SIG-M5 (cell line): ENCODE measurements at places on chromosomes 11 and 22.
A peak's percentile ranks its signal among the peaks of the same experiment; 100 is the strongest.

GRCh38 chr11:57584341-57584740 lies 13.1 kb upstream of the SERPING1 start:
- DNase-seq, result no peak

GRCh38 chr11:127369356-127369755 lies 368.8 kb upstream of the KIRREL3 start:
- DNase-seq, result no peak

GRCh38 chr11:119381181-119381988 lies at the start of gene USP2:
TSS of gene USP2 (minus strand) at chr11:119381690. CDS start at chr11:119373480, 8,210 bp downstream.
- peak; percentile 26 for DNase-seq

- no peak for DNase-seq
Measured at GRCh38 chr22:26708256-26709009, 51.0 kb downstream of the MIAT start.

DNA sequence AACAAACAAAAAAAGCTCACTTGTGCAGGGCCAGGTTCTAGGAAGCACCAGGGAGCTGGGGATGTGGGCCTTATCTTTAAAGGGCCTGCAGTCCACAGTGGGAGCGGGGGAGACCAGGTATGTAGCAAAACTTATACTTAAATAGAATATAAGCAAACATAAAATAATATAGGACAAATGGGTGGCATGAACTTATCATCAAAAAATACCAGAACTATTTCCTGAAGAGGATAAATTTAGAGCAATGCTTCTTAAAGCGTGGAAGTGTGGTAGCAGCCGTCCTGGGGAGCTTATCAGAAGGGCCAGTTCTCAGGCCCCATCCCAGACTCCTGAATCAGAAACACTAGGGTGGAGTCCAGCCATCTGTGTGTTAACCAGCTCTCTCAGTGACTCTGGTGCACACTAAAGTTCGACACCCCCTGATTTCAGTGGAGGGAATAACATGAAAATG lies 9.3 kb downstream of the VPS26B start:
- DNase-seq, result no peak

DNA sequence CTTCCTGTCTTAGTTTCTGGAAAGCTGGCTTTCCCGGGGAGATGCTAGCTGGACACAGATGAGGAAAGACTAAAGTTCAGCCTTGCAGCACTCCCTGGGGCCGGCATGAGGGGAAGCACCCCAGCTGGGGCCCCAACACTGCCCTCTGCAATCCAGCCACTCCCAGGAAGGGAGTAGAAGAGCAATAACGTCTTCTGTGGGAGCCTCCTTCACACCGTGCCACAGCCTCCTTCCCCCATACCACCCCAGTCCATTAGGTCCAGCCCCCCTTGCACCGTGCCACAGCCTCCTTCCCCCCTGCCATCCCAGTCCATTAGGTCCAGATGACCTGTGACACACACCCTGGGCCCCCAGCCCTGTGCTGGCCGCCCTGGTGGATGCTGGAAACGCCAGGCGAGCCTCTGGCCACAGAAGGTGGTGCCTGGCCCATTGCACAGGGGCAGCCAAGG lies 44.1 kb upstream of the PRDM11 start:
- DNase-seq, result no peak

GRCh38 chr11:86575927-86576326 lies 96.5 kb downstream of the ME3 start:
- no peak for DNase-seq
